ENCODE measurements at places on chromosomes 16 and 17.
A peak's percentile ranks its signal among the peaks of the same experiment; 100 is the strongest.

GRCh38 chr17:57566721-57567120 lies 178.4 kb downstream of the CCDC182 start:
- no peak for DNase-seq

DNA sequence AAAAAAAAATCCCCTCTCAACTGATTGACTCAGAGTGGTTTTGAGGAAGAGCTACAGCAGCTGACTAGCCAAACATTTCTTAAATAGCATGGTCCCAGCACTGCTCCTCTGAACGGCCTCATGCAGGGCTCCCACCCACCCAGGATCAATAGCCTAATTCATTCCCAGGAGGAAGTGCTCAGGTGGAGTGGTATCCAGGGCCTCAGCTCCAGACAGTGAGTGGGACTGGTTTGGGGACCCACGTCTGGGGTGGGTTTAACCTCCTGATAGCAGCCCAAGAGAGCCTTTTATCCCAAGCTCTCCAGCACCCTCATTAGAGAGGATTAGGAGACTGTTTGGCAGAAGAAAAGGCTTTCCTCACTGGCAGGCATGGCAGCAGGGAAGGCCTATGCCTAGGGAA lies 68.5 kb upstream of the CDH5 start:
- DNase-seq: no peak

GRCh38 chr17:16325964-16326363 lies 27.3 kb downstream of the CENPV start:
- DNase-seq: no peak

- DNase-seq: no peak
Observed at GRCh38 chr17:65637786-65638185, 76.3 kb upstream of the AXIN2 start.

DNA sequence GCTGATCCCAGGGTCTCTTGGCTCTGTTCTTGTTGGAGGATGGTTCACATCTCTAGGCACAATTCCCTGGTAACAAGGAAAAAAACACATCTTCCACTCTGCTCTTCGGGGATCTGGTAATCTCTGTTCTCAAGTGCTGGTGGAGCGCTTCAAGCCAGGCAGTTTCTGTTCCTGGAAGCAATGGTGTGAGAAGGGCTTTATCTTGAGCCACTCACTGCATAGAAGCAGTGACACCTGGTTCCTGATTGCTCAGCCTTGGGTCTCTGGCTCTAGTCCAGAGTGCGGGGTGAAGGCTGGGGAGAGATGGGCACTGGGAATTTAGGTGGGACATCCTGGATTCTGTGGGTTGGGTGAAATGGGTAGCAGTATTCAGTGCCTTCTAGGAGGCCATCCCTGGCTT lies 14.1 kb downstream of the AKAP1 start:
- DNase-seq: no peak

DNA sequence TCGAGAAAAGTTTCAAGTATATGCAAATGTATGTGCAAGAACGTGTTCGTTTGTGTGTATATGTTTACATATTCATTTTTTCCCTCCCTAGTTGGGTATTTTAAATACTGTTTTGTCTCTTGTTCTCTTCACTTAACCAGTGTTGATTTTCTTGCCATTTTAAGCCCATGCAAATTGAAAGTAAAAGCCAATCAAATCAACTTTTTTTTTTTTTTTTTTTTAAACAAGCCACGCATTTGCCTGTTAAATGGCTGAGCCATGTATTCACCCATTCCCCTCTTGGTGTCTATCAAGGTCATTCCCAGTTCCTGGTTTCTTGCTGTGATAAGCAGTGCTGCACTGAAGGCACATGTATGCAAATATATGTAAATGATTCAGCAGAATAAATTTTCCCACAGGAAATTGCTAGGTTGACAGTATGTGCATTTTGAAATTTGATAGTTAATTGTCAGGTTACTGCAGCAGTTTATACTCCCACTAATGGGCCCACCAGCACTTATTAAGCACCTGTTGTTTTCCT lies 12.2 kb downstream of the ABCC1 start:
- no peak for DNase-seq

DNA sequence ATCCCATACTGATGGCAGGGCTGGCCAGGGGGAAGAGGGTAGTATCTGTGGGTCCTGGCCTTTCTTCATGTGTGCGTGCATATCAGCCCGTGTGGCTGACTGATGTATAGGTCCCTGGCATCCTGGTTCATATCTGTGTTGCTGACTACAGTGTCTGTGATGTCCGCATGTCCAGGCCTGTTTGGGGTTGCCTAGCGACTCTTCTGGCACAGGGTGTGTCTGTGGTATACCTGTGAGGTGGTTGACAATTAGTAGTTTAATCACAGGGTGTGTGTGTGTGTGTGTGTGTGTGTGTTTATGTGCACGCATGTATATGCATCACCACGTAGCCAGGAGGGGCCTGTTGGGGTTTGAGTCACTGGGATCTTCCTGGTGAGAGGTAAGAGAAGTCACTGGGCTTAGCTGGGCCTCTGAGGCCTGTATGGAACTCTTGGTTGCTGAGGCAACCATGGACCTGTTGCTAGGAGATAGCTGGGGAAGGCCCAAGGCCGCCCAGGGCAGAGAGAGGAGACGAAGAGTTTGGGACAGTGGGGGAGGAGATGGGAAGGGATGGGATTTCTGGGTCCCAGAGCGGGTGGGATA lies 603 bp upstream of the TMEM95 start:
- DNase-seq: peak; percentile 55

- no peak for DNase-seq
Observed at GRCh38 chr16:54178478-54178976, 108.1 kb downstream of the IRX3 start.

GRCh38 chr17:8149419-8150193 lies 2.6 kb downstream of the PER1 start:
- no peak for DNase-seq

DNA sequence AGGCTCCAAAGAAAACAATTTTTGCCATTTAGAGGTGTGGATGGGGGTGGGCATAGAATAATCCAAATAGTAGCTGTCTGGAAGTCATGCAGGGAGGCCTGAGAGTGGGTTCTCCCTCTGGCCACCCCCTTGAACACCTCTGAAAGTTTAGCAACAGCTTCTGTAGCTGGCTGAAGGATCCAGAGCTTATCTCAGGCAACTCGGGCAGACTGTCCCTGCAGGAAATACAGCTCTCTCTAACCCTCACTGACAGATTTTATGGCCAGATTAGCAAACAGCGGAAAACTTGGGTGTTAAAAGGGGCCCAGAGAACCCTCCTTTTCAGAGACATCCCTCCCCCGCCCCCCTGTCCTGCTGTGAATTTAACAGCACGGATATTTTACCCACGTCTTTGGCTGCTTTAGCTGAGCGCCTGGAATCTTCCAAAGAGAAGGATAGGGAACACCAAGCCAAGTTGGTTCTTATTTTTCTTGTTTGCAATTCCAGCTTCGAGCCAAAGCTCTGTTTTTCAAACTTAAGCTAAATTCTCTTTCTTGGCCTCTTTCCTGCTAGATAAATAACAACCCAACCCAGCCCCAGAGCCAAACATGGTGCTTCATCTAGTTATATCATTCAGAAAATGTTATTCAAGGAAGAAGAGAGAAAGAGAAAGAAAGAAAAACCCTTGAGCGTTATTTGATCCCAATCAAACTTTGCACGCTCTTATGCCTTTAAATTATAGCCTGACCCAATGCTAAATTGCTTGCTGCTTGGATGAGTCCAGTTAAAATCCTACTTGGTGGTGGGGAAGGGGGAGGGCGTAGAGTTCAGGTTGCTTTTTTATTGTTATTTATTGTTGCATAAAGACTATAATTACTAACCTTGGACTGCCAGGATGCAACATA lies 2.3 kb upstream of the HOXB2 start:
- no peak for DNase-seq

GRCh38 chr16:27304881-27305745 lies 8.7 kb upstream of the IL4R start:
- DNase-seq: no peak

- no peak for DNase-seq
Observed at GRCh38 chr17:33908363-33909064, 346.6 kb upstream of the CCL2 start.

- DNase-seq: no peak
Observed at GRCh38 chr16:68935008-68935407, 91.7 kb downstream of the TANGO6 start.

- no peak for DNase-seq
Observed at GRCh38 chr17:45226576-45226975, 4.9 kb downstream of the FMNL1 start.

All from brain microvascular endothelial cell (primary cell).